ENCODE measurements at places on chromosomes 11 and 22.

- DNase-seq, result no peak
Observed at GRCh38 chr11:87662287-87662686, 513.0 kb downstream of the RAB38 start.

DNA sequence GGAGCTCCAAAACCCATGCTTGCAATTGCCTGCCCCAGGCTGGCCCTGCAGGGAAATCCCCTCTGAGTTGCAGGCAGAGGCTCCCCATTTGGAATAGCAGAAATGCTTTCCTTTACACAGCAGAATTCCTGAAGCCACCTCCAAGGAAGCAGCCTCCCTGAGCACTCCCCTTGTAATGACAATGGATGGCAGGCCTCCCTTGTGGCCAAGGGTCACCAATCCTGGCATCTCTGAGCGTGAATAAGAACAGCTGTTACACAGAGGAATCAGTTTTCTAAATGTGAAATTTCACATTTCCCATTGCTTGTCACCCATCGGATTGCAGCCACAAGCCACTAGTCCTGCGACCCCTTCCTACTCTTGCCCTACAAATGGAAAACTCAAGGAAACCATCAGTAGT is 107.6 kb downstream of the GALNT18 start:
- no peak for DNase-seq

- no peak for DNase-seq
Observed at GRCh38 chr22:41417622-41418390, 28.8 kb downstream of the TOB2 start.

- no peak for DNase-seq
Observed at GRCh38 chr11:10567446-10567845, 1.0 kb downstream of the LYVE1 start.

- DNase-seq, result no peak
Observed at GRCh38 chr22:49326558-49326957, 501.1 kb downstream of the BRD1 start.

GRCh38 chr11:128511712-128512111 is 75.6 kb downstream of the ETS1 start:
- no peak for DNase-seq

DNA sequence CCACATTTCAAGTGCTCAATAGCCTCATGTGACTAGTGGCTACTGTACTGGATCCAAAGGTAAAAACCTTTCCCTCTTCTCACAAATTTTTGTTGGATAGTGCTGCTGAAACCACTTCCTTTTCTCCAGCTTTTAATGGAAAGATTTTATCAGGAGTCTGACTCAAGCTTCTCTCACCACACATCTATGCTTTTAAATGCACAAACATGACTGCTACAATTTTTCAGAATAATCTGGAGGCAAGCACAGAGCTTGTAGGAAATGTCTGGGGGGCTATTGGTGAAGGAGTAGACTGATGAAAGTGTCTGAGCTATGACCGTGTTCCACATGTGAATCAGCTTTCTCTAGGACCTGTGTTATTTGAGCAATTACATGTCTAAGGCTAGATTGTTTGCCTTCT is 101.1 kb upstream of the FAT3 start:
- DNase-seq, result no peak

DNA sequence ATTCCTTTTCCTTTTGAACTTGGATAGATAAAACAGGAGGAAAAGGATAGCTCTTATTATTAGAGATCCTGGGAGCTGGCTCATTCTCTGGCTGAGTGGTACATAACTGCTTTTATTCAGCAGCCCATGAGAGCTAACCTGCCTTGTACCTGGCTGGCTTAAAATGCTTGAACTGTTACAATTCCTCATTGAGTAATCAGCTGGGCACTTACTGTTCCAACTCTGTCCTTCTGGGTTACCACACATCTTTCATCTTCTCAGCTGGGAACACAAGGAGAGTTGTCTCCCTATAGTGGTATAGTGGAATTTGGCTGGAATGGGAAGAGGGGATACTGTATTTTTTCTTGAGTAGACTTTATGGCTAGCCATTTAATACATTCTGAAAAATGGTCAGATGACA is 39.8 kb upstream of the SPTBN2 start:
- DNase-seq, result no peak

DNA sequence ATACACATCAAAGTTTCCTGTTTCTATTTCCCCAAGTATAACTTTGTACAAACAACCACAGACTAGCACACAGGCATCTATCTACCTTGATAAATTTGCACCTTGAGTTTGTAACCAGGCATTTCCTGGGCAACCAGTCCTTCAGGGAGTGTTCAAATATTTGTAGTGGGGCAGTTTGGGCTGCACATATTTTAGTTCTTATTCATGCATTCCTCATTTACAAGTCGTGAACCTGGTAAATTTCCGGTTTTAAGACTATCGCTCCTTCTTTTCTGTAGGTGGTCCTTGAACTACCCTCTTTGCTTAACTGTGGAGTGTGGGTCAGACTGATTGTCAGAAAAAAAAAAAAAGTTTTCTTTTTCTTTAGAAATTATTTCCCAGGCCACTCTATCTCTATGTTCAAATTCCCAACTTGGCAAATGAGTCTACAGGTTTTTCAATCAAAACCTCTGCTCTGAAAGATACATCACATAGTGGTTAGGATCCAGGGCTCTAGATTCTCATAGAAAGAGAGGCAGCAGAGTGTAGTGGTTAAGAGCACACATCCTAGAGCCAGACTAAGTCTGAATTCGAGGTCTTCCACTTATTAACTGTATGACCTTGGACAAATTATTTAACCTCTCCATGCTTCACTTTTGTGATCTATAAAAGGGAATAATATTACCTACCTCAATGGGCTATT is 201.5 kb downstream of the SOX6 start:
- no peak for DNase-seq

DNA sequence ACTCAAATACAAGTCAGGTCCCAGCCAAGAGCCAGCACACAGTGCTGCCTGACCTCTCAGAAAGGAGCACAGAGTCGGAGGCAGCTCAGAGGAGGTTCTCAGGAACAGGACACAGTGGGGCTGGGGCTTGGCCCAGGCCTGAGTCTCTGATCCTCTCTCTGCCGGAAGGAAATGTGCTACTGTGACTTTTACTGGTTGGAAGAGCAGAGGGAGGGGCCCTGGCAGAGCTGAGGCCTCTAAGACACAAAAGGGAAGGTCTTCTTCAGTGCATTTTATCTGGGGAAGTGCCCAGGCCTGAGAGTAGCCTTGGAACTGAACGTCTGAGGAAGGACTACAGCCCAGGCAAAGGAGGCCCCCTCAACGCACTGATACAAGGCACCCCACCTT is 16.2 kb upstream of the CASTOR1 start:
- no peak for DNase-seq

DNA sequence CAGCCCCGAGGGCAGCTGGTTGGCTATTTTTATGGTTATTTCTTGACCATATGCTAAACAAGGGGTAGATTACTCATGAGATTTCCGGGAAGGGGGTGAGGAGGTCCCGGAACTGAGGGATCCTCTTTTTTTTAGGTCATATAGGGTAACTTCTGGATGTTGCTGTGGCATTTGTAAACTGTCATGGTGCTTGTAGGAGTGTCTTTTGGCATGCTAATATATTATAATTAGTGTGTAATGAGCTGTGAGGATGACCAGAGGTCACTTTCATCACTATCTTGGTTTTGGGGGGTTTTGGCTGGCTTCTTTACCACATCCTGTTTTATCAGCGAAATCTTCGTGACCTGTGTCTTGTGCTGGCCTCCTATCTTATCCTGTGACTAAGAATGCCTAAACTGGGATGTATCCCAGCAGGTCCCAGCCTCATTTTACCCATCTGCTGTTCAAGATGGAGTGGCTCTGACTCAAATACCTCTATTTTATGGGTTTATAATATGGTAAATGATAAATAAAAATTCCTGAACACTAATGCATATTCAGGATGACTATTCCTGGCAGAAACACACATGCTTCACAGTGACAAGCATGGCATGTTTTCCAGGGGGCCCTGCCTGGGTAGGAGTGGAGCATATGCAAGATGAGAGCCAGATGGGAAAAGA is 11.2 kb downstream of the KREMEN1 start:
- no peak for DNase-seq

- DNase-seq, result no peak
Observed at GRCh38 chr11:68806931-68807844, 34.5 kb downstream of the CPT1A start.

DNA sequence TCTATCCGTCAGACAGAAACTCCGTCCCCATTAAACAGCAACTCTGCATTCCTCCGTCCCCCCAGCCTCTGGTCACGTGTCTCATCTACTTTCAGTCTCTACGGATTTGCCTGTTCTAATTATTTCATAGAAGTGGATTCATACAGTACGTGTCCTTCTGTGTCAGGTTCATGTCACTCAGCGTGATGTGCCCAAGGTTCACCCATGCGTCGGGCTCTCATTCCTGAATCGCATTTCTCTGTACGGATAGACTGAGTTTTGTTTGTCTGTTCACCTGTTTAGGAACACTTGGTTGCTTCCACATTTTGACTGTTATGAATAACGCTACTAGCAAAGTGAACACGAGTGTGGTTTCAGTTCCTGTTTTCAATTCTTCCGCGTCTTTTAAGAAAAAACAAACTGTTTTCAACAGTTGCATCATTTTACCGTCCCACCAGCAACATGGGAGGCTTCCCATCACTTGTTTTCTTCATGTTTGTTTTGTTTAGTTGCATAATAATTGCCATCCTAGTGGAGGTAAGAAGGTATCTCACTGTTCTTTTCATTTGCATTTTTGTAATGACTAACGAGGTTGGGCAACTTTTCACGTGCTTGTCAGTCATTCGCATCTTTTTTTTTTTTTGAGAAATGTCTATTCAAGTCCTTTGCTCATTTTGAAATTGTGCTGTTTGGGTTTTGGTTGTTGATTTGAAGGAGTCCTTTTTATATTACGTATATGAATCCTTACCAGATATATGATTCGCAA is 8.9 kb upstream of the NLRP6 start:
- DNase-seq, result no peak

DNA sequence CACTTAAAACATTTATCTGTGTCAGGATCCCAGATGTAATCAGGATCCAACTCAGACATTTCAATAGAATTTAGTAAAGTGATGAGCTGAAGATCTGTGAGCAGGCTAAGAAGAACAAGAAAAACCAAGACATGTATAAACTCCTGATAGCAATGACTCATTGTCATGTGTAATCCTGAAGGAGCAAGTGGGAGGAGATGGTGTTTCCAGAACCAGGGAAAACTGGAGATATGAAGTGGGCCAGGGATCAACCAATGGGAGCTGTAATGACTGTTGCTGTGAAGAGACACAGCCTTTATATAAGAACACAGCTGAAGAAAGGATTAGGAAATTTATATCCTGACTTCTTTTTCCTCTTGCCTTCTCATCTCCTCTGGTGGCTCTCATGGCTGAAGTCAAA is 682.5 kb upstream of the ARHGAP42 start:
- no peak for DNase-seq

DNA sequence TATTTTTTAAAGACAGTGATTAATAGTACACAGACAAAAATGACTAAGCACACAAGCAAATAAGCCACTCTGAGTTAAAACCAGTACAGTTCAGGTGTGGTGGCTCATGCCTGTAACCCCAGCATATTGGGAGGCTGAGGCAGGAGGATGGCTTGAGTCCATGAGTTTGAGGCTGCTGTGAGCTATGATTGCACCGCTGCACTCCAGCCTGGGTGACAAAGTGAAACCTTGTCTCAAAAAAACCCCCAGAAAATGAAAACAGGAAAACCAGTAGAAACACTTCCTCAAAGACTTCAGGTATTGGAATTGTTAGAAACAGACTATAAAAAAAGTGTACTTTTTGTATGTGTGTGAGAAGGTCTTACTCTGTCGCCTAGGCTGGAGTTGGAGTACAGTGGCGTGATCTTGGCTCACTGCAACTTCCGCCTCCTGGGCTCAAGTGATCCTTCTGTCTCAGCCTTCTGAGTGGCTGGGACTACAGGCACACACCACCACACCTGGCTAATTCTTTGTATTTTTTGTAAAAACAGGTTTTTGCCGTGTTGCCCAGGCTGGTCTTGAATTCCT is 33.0 kb downstream of the PPP6R2 start:
- no peak for DNase-seq

- no peak for DNase-seq
Observed at GRCh38 chr11:121460941-121461514, 8.3 kb upstream of the SORL1-AS1 start.

- no peak for DNase-seq
Observed at GRCh38 chr11:2107521-2107920, 31.7 kb downstream of the IGF2 start.

DNA sequence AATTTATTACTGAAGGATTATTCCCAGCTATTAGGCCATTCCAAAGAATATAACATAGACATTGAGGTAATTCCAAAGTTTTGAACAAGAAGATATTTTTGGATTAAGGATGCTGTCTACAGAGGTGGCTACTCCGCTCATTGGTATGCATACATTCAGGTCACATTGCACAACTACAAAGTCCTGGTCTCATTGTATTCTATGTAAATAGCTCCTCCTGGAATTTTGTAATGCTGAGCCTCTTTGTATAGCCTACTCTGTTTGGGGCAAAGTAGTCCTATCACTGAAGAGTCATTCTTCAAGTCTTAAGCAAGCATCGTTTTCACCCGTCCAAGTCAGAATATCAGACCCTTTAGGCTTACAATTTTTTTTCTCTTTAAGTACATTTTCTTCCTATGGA is 142.4 kb downstream of the KIF18A start:
- no peak for DNase-seq

DNA sequence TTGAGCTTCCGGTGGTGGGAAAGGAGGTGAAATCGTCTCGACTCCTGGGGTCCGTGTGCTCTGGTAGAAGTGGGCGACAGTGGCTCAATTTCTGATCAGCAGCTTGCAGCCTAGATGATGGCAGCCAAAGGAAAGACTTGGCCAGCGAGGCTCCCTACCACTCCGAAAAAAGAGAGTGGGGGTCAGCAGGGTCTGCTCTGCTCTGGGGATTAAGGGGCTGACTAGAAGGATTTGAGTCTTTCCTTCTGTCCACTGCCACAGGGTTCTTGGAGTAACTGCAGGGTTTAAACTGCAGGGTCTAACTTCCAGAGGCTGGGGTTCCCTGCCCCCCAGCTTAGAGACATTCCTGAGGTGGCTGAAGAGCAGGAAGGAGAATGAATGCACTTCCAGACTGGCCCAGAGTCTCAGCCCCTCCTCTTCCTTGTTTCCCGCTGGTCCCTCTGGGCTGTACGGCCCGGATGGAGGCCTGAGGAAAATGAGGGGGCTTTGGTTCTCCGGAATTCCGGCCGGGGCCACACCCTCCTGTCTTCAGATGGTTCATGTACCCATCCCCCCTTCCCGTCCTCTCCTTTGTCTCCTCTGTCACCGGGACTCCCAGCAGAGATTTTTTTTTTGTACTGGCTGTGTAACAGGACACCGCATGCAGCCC is 907 bp downstream of the SERPINH1 start:
- no peak for DNase-seq

DNA sequence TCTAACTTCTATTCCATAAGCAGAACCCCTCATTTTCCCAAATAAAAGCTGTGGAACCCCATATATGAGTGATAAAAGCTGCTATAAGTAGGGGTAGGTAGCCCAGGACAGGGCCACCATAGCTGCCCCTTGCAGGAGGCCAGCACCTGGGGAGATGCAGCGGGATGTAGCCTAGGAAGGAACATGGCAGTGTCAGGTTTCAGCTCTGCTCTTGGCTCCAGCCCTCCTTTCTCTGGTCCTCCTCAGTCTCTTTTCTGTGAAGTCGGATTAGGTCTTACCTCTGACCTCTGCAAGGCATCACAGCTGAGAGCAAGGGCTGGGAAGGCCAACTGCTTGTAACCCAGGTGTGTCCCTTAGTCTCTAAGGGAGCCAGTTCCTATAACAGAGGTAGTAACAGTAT is 135.6 kb downstream of the NAV2 start:
- no peak for DNase-seq
